ENCODE measurements at places on chromosomes 16 and 17.

GRCh38 chr17:41801374-41802271 lies 10.1 kb downstream of the P3H4 start:
- DNase-seq: peak; percentile 88

DNA sequence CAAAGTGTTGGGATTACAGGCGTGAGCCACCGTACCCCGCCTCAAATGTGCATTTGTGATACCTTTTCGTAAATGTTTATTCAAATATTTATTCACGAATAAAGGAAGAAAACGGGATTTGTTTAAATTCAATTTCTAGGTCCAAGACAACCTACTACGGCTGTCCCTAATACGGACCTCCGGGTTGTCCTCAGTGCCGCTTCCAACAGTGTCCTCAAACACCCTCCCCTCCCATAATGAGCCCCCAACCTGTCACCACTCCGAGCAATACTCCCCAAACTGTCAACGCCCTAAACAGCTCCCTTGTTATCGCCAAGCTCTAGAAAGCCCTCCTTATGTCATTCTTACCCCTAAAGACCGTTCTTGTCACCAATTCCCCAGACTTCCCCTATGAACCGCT lies 539 bp upstream of the GABARAPL2 start:
- no peak for DNase-seq

DNA sequence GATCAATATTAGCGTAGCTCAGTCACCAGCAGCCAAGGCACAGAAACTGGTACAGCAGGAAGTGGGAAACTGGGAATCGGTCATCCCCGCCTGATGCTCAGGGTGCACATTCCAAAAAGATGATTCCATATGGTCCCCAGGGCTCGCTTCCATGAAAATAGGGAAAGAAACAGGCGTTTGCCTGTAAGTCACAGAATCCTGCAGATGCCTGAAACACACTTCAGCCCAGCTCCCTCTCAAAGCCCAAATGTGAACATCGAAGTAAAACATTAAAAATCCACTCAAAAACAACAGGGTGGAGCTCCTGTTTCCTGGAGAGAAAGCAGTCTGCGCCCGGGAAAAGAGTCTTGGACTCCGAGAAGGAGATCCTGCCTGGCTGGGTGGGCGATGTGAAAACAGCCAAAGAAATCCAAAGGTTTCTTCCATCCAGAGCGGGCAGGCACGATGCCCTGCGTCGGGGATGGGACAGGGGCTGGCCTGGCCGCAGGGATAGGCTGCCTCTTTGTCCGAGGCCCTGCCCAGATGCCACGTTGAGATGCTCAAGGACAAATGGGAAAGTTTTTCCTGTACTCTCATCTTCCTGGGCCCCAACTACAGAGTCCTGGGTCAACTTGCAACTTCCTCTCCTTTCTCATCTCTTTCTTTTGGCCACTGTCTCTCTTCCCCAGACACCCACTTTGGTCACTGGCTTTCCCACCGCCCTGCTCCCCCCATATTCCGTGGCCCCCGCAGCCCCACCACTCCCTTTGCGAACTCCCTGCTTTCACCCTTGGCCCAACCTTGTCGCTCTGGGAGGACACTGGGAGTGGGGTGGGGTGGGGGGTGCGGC lies 743 bp downstream of the WIPI1 start:
- DNase-seq: peak; percentile 63

- DNase-seq: no peak
These were observed 422 bp downstream of the CD300LF start for GRCh38 chr17:74712301-74712700.

GRCh38 chr17:80323982-80324381 lies 63.3 kb downstream of the RNF213 start:
- DNase-seq: no peak

DNA sequence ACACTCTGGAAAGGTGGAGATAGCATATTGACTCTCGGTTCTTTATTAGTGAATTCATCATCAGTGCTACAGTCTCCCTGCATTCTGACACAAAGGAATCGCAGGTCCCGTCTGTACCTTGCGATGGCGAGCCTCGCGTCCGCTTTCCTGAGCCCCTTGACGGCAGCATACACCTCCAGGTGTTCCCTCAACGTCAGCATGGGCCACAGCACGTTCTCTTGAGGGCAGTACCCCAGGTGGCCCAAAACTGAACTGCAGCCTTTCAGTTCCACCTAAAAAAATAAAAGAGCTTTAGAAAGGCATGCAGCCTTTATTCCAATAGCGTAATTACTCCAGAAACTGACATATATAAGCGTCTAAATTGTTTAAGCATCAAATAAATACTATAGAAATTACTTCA lies 24.2 kb upstream of the ABCA9 start:
- peak; percentile 21 for DNase-seq

- no peak for DNase-seq
These were observed 138.8 kb upstream of the CRHR1 start for GRCh38 chr17:45645330-45645729.

- no peak for DNase-seq
These were observed 26.5 kb downstream of the NDUFAF8 start for GRCh38 chr17:81265576-81265975.

DNA sequence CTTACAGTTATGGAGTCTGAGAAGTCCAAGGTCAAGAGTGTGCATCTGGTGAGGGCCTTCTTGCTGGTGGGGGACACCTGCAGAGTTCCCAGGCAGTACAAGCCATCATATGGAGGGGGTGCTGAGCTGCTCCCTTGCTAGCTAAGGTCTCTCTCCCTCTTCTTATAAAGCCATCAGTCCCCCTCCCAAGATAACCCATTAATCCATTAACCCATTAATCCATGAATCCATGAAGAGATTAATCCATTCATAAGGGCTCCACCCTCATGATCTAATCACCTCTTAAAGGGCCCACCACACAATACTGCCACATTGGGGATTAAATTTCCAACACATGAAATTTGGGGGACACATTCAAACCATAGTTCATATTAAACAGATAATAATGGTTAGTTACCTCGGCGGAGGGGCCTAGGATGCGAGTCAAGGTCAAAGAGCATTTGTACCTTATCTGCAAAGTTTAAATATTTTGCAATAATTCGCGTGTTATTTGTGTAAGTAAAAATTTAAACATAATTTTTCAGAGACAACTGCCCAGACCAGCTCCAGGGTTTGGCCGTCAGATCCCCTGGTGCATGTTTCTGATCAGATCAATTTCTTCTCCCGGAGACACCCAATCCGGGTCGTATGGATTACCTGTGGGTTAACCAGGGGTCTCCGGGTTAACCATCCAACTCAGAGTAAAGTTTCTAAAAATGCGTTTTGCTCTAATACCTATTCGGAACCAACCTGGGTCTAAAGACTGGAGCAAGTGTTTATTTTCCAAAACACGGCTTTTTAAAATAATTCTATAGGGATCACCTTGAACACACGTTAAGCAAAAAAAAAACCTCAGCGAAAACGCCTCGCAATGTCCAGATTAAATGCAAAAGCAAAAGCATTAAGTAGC lies 740 bp upstream of the POLR3E start:
- DNase-seq: no peak

- peak; percentile 58 for DNase-seq
These were observed at the start of gene C17orf75 for GRCh38 chr17:32341857-32342602. C17orf75 (minus strand) TSS chr17:32342173; CDS start chr17:32342139, 34 bp downstream.

- no peak for DNase-seq
These were observed 15.8 kb upstream of the SRRM2 start for GRCh38 chr16:2736476-2737237.

GRCh38 chr17:48023400-48024148 lies 14.0 kb downstream of the COPZ2 start:
- peak; percentile 62 for DNase-seq

DNA sequence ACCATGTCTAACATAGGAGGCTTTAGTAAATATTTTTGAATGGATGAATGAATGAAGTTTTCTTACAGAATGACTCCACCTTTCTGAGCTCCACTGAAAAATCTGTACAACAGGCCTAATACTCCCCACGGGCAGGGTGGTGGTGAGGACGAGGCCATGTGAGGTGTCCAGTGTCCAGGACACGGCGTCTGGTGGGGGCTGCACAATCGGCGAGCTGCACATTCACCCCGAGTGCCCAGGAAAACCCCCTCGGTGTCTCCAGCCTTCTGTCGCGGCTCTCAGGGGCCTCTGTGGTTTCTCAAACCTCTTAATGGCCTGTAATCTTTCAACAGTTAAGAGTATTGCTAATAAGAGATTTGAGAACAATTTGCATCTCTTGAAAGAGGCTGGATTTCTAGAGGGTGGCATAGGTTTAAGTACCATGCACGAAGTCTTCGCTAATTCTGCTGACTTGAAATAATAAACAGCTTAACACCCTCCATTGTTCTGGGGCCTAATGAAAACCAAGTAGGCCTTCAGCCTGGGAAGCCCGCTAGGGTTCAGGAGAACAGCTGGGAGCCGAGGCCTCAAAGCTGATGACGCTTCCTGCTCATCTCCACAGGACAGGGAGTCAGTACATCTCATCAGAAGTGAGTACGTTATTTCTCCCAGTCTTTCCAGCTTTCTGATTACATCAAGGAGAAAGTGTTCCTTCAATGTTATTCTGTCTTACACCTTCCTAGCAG lies 304.6 kb upstream of the FOXF1 start:
- DNase-seq: no peak

- no peak for DNase-seq
These were observed 69.1 kb upstream of the GSE1 start for GRCh38 chr16:85544016-85544415.

DNA sequence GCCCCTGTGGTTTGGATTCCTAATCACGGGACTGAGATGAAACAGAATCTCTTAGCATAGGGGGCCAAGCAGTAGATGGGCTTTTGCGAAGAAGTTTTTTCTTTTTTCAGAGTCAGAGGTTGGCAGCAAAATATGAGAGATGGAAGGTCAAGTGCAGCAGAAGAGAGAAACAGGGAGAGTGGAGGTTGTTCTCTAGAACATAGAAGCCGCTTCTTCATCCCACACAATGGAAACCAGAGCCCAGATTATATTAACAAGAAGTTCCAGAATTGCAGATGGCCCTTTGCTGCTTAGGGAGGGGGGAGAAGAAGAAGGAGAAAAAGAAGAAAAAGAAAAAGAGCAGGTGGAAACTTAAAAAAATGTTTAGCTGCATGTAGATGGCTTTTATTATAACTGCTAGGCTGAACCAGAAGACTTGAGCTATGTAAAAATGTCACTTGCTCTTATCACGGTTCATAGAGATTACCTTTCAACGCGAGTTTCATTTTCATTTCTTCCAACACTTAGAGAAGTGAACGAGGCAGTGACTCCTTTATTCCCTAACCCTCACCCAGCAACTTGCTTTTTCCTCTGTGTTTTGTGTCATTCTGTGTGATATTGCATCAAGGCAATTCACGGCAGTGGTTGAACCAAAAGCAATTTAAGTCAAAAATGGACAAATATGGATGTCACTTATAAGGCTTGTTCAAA lies 737.5 kb downstream of the WWOX start:
- DNase-seq: no peak

DNA sequence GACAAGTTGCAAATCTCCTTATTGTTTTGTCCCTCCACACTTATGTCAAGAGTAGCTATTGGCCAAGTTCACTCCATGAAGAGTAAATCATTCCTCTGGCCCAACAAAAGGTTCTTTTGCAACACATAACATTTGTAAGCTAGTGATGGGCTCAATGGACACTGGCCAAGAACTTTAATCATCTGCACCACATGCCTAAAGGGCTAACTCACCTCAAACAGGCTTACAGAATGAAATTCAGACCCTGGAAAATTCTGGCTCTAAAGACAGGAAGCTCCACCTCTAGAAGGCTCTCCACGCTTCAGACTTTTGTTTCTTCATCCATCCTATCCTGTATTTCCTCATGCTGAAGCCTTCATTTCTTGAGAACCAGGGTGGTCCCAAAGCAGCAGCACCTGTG lies 10.9 kb upstream of the ANKFN1 start:
- no peak for DNase-seq

DNA sequence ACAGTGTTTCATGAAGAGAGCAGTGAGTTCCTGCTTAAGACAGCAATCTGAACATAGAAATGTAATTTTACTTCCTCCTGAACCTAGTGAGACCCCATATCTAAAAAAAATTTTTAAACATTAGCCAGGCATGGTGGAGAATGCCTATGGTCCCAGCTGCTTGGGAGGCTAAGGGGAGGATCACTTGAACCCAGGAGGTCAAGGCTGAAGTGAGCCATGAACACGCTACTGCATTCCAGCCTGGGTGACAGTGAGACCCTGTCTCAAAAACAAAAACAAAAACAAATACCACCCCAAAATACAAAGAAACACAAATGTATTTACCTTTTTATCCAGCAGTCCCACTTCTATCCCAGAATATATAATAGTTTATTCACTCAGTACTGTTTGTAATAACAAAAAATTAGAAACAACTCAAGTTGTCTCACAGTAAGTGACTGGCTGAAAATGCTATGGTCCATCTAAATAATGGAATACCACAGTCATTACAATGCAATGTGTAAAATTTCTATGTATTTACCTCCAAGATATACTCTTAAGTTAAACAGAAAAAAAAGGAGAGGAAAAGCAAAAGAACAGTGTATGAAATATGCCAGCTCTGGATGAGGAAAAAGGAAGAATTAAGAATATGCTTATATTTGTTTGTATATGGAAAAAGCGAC lies 16.3 kb downstream of the CFDP1 start:
- DNase-seq: no peak

Data from endothelial cell (in vitro differentiated cells).